NCI-H2171 (cell line): ENCODE measurements at places on chromosomes 5 and 9.
A peak's percentile ranks its signal among the peaks of the same experiment; 100 is the strongest.

GRCh38 chr9:125493384-125493783 lies 213.6 kb downstream of the MAPKAP1 start:
- no peak for DNase-seq

- no peak for DNase-seq
Observed at GRCh38 chr5:149581192-149581861, at the start of gene ARHGEF37. TSS of gene ARHGEF37 (plus strand) at chr5:149581498. CDS start at chr5:149597770, 16,272 bp downstream.

DNA sequence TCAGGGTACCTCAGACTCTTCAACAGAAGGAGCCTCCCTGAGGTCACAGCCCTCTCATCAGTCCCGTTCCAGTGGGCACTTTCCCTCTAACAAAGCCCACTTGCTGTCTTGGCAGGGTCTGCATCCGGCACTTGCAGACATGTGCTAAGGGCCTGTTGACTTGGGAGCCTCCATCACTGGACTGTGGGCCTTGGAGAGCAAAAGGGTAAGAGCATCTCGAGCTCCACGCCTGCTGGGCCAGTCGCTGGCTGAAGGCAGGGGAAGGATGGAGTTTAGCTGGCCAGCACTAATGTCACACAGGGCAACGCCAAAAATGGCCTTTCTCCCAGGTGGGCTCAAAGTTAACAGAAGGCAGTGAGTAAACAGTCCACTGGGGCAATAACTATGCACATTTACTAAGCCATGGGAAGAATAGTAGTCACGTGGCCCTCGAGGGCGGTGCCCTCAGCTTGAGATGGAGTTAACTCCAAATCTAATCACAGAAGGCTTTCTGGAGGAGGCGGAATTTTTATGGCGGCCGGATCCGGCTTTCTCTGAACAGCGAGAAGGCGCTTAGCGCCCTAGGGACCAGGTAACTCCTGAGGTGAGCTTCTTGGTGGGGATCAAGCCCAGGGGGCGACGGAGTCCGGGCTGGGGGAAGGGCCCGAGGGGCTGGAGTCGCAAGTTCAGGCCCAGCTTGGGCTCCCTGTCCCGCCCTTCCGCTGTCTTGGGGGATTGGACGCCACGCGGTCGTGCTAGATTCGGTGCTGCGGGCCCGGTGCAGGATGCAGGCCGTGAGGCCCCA lies 2.0 kb upstream of the NSD1 start:
- no peak for DNase-seq

DNA sequence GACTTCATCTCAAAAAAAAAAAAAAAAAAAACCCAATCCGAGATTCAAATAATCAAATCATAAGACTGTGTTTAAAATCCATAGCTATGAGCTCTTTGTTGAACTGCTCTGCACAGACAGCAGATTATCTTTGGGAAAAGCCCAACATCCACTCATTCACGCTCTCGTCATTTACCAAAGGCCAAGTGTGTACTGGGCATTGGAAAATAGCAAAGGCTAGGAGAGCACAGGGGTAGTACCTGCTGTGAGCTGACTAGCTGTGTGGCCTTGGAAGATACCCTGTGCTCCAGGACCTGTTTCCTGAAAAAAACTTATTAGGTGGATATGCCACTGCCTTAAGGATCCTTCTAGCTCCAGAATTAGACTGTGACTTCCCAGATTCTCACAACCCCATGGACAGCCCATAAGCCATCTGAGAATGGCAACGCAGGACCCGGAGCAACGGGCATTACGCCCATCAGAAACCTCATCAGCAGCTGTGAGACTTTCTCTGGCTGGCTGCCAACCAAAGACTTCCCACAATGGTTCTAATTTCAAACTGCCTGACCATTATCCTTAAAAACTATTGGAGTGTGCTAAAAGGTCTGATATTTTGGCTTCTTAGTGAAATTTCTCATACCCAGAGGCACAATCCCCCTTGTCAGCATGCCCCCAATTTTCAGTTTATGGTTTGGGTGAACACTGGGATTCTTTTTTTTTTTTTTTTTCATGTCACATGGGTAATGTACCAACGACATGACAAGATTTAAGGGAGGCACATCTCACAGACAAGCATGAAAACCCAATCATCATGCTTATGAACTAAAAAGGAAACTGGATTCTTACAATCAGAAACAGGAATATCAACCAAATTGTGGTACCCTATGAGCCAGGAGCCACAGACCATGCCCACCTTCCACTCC lies 16.8 kb downstream of the SERINC5 start:
- no peak for DNase-seq

GRCh38 chr5:133195250-133195649 lies 143.4 kb downstream of the HSPA4 start:
- no peak for DNase-seq

GRCh38 chr5:17223367-17224185 lies 6.1 kb downstream of the BASP1 start:
- no peak for DNase-seq

DNA sequence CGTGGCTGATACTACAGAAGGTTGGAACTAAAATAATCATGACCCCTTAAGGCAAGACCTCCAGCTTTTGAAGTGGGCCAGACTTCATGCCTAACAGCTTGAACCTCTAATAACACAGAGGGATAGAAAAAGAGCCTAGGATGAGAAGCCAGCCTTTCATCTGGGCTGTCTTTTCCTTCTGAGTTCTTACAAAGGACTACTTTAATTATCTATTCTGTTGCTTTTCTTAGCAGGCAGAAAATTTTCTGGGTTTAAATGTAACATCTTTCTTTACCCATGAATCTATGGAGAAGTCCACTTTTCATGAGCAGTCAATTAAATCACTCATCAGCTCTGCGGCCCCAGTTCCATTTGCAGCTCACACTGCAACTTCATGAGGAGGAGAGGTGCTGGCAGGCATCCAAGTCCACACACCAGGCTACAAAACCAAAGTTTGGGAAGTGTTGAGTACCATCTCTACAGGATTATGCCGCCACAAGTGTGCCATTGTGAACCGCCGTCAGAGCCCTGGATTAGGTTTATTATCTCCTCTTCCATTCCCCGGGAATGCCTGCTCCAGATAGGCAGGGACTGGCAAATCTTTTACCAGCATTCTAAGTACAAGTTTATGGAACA lies 192.0 kb downstream of the TLE4 start:
- DNase-seq, result no peak

DNA sequence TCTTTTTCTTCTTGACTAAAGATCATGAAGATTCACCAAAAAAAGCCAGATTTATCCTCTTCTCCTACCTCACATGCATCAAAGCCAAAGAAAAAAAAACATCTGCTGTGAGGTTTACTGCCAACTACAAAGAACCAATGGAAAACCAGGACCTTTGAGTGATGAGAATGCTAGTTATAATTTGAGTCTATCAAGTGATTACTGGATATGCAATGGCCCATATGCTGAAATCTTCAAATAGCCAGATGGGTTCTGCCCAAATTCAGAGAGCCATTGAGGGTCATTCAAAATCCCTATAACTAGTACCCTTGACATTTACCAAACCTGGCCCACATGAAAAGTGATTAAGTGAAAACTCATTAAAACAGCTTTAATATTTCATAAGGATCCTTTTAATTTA lies 78.4 kb upstream of the ACO1 start:
- no peak for DNase-seq

DNA sequence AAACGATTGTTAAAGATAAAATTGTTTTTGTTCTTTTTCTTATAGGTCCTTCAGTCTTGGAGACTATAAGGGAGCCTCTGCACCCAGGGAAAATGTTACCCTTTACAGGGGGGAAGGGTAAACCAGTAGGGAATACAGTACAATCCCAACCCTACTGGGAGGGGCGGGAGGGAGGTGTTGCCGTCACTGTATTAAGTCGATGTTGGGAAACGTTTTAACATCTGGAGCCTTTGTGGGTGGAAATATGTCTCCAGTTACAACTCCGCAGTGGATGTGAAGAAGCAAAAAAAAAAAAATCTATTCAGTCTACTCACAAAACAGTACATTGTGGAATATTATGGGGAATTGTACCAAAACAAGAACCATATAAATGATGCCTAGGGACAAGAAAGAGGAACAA lies 47.2 kb upstream of the FCHO2 start:
- no peak for DNase-seq

- DNase-seq, result peak; percentile 39
Observed at GRCh38 chr5:178113141-178113787, at the start of gene N4BP3. TSS of gene N4BP3 (plus strand) at chr5:178113532. CDS start at chr5:178119584, 6,052 bp downstream.

DNA sequence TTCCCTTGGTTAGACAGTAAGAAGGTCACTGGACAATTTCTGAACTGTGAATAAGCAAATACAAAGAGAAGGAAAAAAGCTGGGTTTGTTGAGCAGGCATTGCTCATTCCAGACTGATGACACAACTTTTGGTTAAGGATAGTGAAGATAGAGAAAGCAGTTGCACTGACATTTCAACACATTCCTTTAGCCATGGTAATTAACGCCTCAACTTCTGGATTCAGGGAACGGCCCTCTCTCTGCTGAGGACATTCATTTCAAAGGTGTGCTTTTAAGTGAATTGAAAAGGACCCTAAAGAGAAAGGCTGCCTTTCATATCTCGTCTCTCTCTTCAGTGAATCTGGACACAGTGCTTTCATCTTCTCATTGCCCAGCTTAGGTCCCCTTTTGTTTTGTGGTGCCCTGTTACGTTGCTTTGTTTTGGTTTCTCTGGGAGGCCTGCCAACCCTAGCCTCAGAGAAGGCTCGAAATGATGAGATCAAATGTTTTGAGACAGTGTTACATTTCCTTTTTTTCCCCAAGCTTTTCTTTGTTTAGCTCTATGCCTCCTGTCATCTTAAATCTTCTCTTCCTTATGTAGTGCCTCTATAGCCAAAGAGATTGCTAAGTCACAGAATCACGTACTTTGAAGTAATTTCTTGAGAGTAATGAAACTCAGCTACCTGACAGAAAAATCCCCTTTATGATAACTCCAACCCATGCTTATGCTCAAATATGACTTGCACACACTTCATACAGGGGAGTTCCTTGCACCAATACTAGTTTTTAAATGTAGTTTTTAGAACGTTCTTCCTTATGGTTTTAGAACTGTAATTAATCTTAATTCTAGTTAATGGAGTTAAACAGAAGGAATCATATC lies 94.4 kb upstream of the IFNE start:
- DNase-seq, result no peak

DNA sequence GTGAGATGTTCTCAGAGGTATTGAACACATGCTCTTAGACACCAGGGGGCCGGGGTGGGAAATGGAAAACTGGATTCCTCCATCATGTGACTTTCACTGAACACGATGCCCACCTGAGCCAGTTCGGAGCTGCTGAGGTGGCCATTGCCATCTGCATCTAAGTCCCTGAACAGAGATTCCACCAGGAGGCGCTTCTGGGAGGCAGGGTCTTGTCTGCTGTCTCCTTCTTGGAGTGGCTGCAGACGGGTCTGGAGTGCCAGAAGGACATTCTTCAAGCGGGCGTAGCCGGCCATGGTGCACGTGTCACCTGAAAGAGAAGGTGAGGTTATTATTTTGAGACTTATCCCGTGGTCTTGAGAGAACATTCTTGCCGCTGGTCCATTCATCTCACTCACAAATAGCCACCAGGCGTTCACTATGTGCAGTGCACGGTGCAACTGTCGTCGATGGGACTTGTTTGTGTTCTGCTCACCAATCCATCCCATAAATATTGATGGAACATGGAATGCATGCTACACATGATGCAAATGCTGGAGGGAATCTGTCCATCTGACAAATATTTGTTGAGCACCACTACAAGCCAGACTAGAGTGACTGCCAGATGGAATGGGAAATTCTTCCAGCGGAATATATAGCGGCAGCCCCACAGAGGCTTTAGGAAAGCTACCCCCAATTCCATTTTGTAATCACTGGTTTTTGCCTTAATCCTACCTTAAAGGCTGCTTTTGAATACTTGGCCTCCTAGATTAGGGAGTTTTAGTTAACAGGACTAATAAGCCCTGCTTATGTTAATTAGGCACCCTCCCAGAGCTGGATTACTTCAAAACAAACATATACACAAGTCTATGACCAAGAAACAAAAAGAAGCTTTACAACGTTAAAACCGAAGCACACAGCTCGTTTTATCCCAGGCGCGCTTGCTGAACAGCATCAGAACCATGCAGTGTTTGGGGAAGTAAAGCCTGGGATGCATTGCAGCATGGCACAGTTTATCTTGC lies 264.8 kb downstream of the HSPA4 start:
- no peak for DNase-seq

- DNase-seq, result no peak
Observed at GRCh38 chr9:69975681-69976080, 68.0 kb upstream of the MAMDC2 start.

DNA sequence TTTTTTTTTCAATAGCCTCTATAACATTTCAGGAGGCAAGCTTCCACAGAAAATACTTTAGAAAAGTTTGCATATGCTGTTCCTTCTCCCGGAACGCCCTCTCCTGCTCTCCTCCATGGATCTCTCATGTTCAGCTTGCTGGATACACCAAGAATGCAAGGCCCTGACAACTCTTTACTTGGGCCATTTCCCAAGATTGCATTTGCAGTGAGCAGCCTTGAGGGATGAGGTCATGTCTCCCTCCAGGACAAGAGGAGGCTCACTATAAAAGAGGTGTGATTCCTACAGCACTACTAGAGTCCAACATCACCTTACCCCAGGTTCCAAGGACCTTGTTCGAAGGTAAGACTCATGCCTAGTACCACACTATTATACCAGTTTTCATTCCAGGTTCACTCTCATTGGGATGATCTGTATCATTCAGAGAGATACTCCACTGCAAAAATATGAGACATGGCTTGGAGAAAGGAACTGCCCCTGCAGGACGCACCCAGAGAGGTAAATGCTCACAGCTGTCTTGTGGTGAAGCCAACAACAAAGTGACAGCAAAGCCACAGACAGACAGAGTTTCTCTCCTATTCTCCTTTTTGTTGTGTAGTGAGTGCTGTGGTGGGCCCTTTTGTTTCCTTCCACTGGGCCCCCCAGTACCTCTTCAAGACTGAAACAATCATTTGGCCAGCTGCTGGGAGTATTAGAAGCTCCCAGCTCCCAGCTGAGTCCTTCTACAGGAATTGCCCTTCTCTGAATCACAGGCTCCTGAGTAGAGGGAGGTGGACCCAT lies 151.7 kb upstream of the ZNF366 start:
- no peak for DNase-seq

DNA sequence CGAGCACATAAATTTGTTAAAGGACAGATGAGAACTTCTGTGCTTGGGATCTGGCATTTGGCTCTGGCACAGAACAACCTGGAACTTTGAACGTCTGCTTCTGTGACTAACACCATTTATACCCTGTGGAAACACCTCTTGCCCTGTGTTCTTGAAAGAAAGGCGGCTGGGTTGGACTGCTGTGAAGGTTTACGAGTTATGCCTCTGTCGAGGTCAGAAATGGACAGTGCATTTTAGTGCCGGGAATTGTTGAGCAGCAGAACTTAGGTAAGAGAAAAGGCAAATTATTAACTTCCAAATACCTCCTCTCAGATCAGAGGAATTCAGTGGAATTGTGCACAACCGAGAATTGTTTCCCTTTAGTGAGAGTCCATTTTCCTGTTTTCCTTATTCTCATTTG lies 14.1 kb upstream of the INIP start:
- DNase-seq, result no peak
